ENCODE measurements at places on chromosomes 16 and 17.

DNA sequence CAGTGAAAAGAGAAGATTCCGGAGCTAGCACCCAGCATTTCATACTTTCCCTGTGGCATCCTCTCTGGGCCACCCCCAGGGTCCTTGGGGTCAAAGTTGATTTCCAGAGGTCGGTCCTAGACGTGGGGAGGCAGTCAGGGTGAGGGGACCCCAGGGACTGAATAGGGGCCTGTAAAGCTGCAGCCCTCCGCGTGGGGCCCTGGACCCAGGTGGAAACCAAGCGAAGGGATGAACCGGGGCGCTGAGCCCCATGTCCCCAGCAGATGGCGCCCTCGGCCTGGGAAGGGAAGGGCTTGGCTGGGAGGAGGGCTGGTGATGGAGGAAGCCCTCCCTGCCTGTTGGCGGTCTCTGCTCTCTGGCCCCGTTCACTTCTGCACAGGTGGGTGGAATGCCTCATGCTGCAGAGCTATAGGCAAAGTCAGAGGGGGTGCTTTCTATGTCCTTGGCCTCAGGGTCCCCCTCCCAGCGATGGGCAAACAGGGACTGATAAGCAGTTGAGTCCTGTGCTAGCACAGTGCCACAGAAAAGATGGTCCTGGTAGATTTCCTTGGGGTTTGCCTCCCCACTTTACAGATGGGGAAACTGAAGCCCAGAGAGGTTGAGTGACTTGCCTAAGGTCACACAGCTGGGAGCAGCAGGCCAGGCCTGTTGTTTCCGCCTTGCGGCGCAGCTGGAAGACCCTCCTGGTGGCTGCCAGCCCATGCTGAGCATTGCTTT is 163.4 kb upstream of the CIBAR2 start:
- peak; percentile 81 for DNase-seq

GRCh38 chr16:70754851-70755600 is 45.9 kb downstream of the VAC14 start:
- no peak for DNase-seq

DNA sequence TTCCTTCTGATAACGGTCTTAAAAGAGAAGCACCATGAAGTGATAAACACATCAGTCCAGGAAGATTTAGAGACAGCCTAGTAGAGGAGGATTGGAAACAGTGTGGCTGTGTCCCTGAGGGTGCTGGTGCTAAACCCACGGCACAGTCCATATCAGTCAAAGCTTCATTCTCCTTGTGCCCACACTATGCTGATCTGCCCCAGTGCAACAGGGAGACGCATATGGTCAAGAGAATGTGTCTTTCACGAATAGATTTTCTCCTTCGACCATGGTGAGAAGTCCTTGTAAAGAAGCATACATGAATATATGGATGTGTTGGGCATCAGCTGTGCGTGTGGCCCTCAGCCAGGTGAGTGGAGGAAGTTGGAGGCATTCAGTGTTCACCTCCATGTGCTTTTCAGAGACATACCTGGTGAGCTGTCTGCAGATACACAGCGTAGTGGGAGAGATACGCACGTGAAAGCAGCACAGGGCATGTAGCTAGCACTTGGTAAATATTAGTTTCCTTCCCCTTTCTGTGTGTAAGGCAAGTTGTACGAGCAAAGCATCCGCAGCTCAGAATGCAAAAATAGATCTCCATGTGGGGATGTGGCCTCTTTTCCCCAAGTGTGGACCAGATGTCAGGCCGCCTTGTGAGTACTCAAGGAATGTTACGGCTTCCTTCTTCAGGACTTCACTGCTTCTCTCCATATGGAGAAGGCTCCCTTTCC is 29.4 kb downstream of the HLF start:
- DNase-seq: no peak

GRCh38 chr16:57814896-57815295 is 12.6 kb upstream of the KIFC3 start:
- no peak for DNase-seq

DNA sequence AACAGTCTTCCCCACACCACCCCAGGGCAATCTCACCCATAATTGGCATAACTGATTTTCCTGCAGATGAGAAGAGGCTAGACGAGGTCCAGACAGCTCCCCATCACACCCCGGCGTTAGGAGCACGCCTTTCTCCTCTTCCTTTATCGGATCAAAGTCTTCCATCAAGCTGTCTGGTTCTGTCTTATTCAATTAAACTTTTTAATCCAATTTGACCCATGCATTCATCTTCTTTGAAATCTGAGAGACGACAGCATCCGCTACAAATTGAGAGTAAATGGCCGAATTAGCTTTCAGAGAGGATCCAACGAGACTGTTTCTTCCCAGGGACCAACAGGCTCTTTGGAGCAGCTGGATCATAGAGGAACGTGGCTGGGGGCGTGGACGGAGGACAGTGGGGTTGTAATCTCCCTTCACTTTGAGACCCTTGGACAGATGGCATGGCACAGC is 44.4 kb upstream of the GPRC5B start:
- no peak for DNase-seq

All from activated CD4-positive, alpha-beta T cell treated with anti-CD3 and anti-CD28 coated beads for 48 hours (primary cell).